NCI-H2227 treated with DMSO at 0.1 percent for 48 hours (cell line): ENCODE measurements at places on chromosomes 7 and 10.
A peak's percentile ranks its signal among the peaks of the same experiment; 100 is the strongest.

DNA sequence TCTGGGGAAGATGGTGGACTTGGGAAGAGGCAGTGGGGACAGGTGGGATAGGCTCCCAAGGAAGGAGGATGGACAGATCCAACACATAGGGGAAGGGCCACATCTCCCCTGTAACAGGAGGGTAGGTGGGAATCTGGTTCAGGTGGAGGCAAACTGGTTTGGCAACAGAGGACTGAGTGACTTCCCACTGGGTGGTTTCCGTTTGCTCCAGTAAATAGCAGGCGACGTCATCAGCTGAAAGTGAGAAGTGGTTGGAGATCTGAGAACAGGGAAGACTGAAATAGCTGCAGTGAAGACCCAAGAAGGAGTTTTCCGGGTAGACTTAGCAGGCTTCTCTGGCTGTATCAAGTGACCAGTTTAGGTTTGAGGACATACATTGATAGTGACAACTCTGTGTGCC is 504.4 kb downstream of the GALNT17 start:
- DNase-seq, result no peak

GRCh38 chr10:129637010-129637409 is 170.0 kb downstream of the MGMT start:
- no peak for DNase-seq

- no peak for DNase-seq
These were observed 226.8 kb downstream of the TCERG1L start for GRCh38 chr10:131084791-131085090.

DNA sequence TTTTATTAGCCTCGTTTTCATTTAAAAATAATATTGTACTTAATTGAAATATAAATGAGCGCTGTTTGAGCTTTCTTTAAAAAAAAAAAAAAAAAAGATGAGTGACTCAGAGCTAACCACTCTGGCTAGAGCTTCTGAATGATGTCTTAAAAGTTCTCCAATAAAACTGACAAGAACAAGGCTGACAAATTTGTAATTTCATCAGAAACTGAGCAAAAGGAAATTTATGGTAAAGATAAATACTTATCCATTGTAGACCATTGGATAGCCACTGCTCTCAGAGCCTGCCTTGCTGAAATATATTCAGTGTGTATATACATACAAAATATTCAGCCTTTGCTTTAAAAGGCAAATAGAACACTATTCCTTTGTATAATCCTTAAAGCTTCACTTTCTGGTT is 91.2 kb upstream of the OIT3 start:
- DNase-seq, result no peak

GRCh38 chr10:30493609-30494530 is 59.9 kb downstream of the MAP3K8 start:
- DNase-seq, result no peak

GRCh38 chr7:64101943-64102655 is 56.9 kb downstream of the ZNF727 start:
- no peak for DNase-seq

- no peak for DNase-seq
These were observed 126.8 kb downstream of the MAD1L1 start for GRCh38 chr7:2105917-2106316.

GRCh38 chr7:29929018-29929807 is 60.4 kb downstream of the SCRN1 start:
- no peak for DNase-seq

- no peak for DNase-seq
These were observed 57.5 kb upstream of the MGAM2 start for GRCh38 chr7:142053988-142054387.

DNA sequence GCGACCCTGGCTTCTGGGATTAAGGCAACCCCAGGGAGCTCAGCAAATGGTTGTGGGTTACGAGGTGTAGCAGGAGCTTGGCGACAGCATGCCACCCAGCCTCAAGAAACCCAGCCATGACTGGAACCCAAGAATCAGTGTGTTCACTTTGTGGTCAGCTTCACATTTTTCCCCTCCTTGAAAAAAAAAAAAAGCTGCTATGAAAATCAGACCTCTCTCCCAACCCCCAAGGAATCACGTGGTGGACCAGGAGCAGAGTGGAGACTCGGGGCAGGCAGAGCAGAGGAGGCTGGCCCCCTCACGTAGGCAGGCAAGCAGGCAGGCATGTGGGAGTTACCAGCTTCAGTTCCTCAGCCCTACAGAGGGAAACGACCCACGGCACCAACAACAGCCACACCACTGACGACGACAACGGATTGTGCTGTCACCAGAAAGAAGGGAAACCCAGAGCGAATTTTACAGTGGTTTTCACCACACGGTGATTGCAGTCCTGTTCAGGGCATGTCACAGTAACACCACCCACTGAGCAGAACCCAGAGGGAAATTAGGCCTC is 203.4 kb downstream of the SLC25A13 start:
- peak; percentile 62 for DNase-seq

- no peak for DNase-seq
These were observed 9.5 kb upstream of the NPFFR1 start for GRCh38 chr10:70293169-70293843.

- DNase-seq, result no peak
These were observed 87.4 kb downstream of the ARHGAP22 start for GRCh38 chr10:48517482-48517881.

GRCh38 chr7:112452102-112452888 is 2.0 kb downstream of the IFRD1 start:
- no peak for DNase-seq

DNA sequence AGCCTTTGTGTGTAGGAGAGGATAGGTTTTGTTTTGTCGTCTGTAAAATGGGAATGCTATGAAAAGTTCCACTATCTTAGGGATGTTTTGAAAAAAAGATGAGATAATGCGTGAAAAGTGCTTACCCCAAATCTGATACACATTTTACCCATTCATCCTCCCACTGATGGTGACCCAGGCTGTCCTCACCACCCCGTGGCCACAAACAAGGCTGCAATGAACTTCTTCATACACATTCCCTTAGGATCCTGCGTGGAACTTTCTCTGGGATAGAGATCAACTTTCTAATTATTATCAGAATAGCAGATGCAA is 399 bp upstream of the OGDHL start:
- DNase-seq, result no peak

- DNase-seq, result no peak
These were observed 69.9 kb downstream of the FAM204A start for GRCh38 chr10:118272149-118272721.

GRCh38 chr7:114460021-114460420 is 45.4 kb downstream of the FOXP2 start:
- no peak for DNase-seq

- no peak for DNase-seq
These were observed 101.5 kb upstream of the ANKRD1 start for GRCh38 chr10:91022390-91022789.

- DNase-seq, result no peak
These were observed 147.4 kb upstream of the INSYN2A start for GRCh38 chr10:127343821-127344220.

GRCh38 chr7:120792091-120792860 is 65.7 kb downstream of the TSPAN12 start:
- DNase-seq, result peak; percentile 38

DNA sequence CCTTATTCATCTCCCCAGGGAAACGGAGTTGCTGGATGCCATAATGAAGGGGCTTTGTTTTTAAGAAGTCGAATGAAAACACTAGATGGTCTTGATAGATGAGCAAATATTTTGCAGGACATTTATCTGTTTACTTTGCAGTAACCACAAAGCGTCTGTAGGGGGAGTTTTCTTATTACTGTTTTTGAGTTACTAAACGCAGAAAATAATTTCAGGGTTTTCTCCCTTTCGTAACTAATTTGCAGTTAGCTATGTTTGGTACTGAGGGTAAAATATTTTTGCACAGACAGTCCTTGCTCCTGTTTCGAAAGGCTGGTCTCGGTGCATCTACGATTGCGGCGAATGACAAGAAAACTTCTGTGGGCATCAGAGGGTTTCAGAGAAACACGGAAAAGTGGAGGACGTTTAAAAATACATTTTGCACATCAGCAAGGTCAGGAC is 505.6 kb upstream of the MKI67 start:
- DNase-seq, result no peak

- no peak for DNase-seq
These were observed 25.2 kb upstream of the CRYGN start for GRCh38 chr7:151465169-151465568.

- no peak for DNase-seq
These were observed 11.5 kb downstream of the ABCB4 start for GRCh38 chr7:87463982-87464381.

DNA sequence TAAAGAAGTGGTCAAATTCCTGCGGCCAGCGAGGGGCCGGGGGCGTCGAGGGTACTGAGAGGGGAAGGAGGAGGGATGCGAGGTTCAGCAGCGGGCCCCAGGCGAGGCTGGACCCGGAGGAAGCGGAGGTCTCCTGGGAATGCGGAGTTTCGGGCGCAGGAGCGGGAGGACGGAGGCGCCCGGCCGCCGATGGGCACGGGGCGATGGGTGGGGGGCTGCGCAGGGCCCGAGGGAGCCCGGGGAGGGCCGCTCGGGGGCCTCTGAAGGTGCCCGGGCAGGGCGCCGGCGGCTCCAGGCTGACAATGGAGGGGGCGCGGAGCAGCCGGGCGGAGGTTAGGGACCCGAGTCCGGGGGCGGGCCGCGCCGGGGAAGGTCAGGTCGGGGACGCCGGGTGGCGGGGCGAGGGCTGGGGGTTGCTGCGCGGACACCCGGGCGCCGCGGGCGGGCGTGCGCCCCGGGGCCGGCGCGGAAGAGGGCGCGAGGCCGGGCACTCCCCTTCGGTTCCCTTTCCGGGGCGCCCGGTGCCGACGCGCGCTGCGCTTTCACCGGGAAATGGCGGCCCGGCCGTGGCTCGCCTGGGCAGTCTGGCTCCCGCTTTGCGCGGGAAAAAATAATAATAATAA is 683 bp downstream of the MACROH2A2 start:
- DNase-seq, result no peak

- DNase-seq, result no peak
These were observed 150.3 kb downstream of the LRRTM3 start for GRCh38 chr10:67076144-67076543.

GRCh38 chr10:114408112-114408967 is 4.0 kb upstream of the AFAP1L2 start:
- no peak for DNase-seq

GRCh38 chr7:43124388-43124787 is 11.9 kb downstream of the HECW1 start:
- DNase-seq, result no peak

DNA sequence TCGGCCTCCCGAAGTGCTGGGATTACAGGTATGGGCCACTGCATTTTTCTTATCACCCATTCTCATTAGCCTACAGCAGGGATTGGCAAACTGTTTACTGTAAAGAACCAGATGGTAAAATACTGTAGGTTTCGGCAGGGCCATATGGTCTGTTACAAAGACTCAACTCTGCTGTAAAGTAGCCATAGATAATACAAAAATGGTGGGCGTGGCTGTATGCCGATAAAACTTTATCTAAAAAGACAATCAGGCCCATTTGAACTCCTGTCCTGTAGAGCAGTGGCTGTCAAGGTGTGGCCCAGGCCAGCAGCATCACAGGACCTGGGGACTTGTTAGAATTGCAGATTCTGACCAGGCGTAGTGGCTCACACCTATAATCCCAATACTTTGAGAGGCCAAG is 134.3 kb downstream of the CUX1 start:
- no peak for DNase-seq

DNA sequence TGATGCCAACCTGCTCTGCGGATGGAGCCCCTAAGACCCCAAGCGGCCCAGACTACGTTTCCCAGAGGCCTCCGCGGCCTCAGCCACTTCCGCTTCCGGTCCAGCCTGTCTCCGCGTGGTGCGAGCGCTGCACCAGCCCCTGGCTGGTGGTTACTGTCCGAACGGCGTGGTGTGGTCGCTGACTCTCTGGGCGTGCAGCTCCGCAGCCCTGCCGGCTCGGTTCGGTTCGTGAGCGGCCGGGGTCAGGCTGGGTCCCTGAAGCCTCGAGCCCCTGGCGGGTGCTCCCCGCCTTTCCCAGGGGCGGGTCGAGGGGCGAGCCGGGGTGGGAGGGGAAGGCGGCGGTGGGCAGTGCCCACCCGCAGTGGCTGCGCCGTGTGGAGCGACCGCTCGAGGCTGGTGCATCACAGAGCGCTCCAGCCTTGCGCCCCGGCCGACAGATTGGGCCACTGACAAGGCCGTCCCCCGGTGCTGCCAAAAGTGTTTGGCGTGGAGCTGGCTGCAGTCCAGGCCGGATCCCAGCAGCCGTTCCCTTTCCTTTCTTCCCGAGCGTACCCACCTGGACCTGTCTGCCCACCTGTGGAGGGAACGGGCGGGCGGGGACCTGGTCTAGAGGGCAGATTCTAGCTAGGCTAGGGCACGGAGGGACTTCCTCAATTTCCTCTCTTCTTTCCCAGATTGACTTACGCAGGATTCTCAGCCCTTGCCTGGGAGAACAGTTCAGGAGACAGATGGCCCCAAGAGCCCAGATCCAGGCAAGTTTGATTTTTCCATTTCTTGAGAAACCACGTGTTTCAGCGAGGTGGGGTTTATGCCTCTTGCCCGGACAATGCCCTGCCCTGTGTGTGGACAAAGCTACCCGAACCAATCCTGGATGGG is at the start of gene ZNF485:
TSS of gene ZNF485 (plus strand) at position 116 of the 876 bp plus-strand sequence. CDS start at position 729, 613 bp downstream.
- DNase-seq, result peak; percentile 38

DNA sequence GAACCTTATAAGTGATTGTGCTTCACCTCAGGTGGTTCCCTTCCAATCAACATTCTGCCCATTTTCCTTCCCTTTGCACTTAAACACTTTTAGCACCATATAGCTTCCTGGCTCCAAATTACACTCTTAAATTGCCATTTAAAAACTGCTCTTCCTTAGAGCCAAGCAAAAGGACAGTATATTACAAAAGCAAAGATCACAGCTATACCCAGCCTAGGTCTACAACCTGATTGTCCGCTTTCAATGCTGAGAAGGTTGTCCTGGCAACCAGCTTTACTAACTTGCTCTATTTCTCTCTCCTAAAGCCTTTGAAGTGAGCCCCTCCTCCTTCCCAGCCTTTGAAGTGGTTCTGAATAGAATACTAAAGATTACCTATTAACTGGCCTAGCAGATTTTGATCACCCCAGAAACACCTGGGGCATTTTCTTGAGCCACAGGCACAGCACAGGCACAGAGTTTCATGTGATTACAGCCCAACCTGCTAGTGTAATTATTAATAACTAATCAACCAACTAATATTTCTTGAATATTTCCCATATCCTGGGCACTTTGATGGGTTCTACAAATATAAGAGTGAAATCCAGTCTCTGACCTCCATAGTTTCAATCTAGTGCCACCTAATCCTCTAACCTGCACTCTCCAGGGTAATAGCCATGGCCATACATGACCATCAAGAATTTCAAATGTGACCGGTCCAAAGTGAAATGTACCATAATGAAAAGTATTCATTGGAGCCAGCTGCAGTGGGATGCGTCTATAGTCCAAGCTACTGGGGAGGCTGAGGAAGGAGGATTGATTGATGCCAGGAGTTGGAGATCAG is 63.6 kb upstream of the TRIM24 start:
- DNase-seq, result peak; percentile 30

GRCh38 chr10:25094590-25094989 is 78.2 kb downstream of the THNSL1 start:
- DNase-seq, result no peak

- peak; percentile 66 for DNase-seq
These were observed 205.0 kb downstream of the DIP2C start for GRCh38 chr10:484441-484924.
